ENCODE measurements at places on chromosomes 4 and X.

DNA sequence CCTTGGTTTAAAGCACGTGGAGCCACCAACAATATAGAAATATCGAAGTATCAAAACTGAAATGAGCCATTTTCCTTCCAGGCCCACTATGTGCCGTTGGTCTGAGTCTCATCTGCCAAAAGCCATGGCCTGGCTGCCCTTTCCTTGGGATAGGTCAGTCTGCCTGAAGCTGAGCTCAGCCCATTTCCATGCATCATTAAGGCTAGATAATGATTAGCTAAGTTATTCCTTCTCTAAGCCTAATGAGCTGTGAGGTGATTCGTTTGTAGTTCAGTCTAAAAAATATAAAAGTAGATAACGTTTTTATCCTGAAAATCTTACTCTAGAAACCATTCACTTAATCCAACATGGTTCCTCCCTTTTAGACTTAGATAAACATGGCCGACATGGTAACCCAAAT is 936.2 kb upstream of the LCORL start:
- DNase-seq: no peak

- no peak for DNase-seq
These were observed 498.3 kb upstream of the INTU start for GRCh38 chr4:127134490-127134889.

GRCh38 chrX:72312311-72312940 is 6.7 kb upstream of the CITED1 start:
- DNase-seq: no peak

- DNase-seq: no peak
These were observed 115.4 kb upstream of the ESX1 start for GRCh38 chrX:104370089-104370488.

- DNase-seq: no peak
These were observed 16.8 kb downstream of the RBPJ start for GRCh38 chr4:26337612-26338011.

Measured in fibroblast of the aortic adventitia (primary cell).